ENCODE measurements at places on chromosomes 5 and 9.

- no peak for DNase-seq
Observed at GRCh38 chr5:139205586-139205985, 7.4 kb upstream of the SIL1 start.

DNA sequence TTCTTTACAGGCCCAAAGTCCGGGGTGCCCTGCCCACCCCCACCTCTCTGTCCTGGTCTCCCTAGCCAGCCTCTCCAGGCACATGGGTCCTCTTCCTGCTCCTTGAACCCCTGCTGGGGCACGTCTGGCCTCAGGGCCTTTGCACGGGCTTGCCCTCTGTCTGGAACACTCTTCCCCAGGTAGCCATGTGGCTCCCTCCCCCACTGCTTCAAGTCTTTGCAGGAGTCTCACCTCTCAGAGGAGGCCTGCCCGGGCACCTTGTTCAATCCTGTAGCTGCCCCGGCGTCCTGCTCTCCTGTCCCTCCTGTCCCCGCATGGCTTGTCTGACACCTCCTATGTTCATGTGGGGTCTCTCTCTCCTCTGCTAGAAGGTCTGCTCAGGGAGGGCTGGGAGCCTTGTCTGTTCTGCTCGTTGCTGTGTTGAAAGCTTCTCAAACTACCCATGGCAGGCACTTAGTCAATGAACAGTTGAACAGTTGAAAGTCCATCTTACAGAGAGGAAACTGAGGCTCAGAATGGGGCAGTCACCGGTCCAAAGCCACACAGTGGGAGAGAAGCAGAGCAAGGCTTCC, 241.4 kb downstream of the PBX3 start:
- DNase-seq: no peak

GRCh38 chr5:79613549-79613948, 1.3 kb downstream of the TENT2 start:
- DNase-seq: no peak

GRCh38 chr5:91164424-91164823, 218.7 kb downstream of the ARRDC3 start:
- no peak for DNase-seq

- peak; percentile 66 for DNase-seq
Observed at GRCh38 chr5:129244478-129244877, 149.9 kb downstream of the ISOC1 start.

- no peak for DNase-seq
Observed at GRCh38 chr9:16126042-16126441, 573.2 kb downstream of the CCDC171 start.

DNA sequence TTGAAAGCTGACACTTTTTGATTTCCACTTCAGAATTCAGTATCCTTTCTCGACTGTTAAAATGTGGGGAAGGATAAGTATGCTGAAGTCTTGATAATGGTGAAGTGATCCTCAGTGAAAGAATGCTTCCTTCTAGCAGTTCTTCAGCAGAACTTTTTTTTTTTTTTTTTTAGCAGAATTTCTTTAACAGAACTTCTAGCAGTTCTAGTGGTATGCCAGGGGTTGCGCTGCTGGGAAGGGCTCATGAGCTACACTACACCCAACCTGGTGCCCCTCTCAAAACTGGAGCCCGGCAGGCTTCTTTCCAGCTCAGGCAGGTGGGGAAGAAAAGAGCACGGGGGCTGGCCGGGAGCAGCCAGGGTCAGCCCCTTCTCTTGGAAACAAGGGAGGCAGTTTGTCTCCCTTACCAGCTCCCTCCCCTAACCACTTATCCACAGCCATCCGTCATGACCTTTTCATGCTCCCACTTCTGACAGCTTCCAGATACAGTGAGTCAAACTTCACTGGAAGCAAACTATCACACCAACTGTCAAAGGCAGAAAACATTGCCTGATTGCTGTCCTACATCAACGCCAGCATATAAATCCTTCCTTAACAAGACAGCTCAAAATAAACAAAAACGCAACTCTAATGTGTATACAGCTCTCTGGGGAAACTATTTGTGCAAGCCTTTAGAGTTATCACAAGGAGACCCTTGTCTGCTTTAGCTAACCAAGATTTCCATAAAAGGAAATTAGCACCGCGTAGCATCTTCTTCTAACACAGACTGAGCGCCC, 211.5 kb downstream of the GAPVD1 start:
- DNase-seq: peak; percentile 7

DNA sequence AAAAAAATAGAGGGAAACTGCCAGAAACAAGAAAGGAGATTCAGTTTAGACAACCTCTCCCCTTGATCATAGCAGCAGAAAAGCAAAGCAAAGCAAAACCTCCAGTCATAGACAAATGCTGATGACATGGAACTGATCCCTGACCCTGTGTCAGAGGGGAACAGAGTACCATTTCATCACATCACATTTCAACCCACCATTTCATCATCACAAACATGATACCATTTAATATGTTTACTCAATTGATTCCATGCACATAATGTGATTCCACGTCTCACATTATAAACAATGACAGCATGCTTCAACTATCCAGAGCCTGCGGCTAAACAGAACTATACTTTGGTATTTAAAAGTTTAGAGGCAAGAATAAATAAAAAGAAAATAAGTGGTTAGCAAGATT, 28.7 kb upstream of the ACOT12 start:
- DNase-seq: peak; percentile 93

DNA sequence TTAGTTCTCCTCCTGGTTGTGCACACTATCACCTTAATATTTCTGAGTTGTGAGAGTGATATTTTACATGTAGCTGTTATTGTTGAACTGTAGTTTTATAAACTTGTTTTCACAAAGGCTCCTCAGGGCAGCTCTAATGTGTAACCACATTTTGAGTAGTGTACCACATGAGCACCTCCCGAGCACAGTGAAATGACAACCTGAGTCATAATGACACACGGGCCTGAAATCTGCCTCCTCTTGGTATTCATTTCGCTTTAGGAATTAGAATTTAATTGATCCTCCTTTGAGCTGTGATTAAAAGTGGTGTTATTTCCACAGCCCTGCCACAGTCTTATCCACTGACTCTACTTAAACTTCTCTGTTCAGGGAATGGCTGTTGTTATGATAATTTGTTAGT, 7.9 kb downstream of the MTRR start:
- peak; percentile 44 for DNase-seq

All from fibroblast of gingiva (primary cell).